Activated CD4-positive, alpha-beta T cell treated with anti-CD3 and anti-CD28 coated beads, Interleukin-10, Interleukin-2, amounts not matched to agents 100 ng/mL and 50 ng/mL, durations not matched to agents 16 hours and 8 hours (primary cell): ENCODE measurements at places on chromosomes 4 and X.

DNA sequence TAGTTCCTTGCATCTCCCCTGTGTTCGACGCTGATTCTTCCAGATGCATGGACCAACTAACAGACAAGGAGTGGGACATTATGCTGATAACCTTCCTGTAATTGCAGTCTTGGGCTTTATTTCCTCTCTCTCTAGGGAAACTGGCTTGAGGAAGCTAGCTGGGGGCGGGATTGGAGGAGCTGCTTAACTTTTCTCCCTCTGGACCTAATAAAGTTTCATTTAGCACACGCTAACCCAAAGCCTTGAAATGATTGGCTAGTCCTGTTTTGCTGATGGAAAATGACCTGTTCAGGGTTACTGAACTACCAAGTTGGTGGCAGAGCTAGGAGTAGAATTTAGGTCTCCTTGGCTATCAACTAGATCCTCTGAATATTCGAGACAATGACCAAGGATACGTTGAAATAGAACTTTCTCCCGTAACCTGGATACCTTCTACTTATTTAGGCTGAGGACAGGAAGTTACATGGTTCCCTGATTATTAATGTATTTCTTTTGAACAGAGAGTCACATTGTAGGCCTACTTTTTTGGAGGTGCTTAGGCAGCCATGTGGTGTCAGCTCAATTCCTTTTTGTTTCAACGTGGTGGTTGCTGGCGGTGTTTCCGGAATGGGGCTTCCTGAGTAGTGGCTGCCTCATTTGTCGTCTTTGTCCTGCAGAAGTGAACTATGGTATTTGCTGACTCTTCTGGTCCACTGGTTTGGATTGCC is 2.0 kb downstream of the PGK1 start:
- peak; percentile 51 for DNase-seq

DNA sequence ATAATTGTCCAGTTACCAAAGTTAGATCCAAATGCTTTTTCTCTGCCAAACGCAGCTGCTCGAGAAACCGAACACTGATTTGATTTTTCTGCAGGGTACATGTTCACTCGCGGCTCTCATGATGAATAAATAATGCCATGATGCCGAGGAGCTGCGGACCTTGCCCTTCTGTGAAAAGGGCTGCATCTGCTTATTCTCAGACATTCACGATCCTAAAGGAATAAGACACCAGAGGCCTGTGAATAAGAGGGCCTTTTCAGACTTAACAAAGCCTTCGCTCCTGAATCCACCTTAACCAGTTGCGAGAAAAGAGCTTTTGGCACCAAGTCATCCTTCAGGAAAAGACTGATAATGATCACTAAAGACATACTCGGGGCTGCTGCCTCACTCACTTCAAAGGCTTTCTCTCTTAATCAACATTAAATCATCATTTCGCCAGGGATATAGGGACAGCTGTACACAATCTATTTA is 147.5 kb downstream of the FBXO8 start:
- DNase-seq = no peak

DNA sequence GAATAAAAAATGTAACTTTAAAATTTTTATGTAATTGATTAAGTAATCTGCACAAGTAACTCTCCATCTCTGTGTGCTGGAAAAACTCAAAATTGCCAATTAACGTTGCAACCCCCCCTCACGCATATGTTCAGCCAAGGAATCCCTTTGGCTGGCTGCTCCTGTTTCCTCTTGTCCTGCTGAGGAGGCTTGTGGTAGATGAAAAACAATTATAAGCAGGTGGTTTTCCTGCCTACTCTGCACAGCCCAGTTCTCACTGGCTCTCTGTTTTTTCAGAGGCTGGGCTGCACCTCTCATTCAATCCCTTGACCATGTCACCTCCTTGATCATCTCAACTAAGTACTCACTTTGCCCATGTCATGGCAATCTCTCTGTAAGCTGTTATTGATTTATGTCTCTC is 1068.4 kb downstream of the ARAP2 start:
- DNase-seq = no peak

DNA sequence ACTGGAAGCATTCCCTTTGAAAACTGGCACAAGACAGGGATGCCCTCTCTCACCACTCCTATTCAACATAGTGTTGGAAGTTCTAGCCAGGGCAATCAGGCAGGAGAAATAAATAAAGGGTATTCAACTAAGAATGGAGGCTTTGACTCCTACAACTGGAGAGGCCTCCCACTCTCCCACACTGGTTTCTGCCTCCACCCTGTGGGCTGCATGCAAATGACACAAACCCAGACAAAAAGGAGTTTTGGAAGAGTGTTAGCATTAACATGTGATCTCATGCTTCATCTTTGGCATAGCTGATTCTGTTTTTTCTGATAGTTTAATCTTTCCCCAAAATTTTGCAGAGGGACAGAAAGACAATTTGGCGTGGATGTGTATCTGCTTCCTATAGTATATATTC is 80.8 kb upstream of the IQCM start:
- no peak for DNase-seq
